Stimulated activated CD8-positive, alpha-beta memory T cell treated with anti-CD3 and anti-CD28 coated beads, Interleukin-2, amount 100 ng/mL, for 1 hour (primary cell): ENCODE measurements at places on chromosomes 5 and 9.

- DNase-seq = no peak
Observed at GRCh38 chr9:90287567-90288274, 354.9 kb downstream of the DIRAS2 start.

GRCh38 chr9:29322240-29322639 is 1749.0 kb upstream of the C9orf72 start:
- DNase-seq = no peak

DNA sequence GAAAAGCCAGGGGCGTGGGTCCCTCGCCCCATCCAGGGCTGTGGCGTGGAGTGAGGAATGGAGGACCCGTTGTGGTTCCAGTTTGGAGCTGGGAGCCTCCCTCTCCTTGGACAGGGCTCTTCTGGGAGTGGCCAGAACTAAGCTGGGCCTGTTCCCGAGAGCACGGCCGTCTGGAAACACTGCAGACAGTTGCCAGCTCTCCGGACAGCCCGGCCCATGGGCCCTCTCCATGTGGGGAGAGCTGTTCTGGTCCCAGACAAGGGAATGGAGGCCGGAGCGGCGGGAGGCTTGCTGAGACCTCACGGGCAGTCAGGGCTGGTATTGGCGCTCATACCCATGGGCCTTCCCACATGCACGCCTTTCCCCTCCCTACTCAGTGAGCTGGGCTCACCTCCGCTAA is 45.2 kb upstream of the FCN2 start:
- no peak for DNase-seq

GRCh38 chr5:57450991-57451876 is 31.4 kb downstream of the ACTBL2 start:
- DNase-seq = no peak

DNA sequence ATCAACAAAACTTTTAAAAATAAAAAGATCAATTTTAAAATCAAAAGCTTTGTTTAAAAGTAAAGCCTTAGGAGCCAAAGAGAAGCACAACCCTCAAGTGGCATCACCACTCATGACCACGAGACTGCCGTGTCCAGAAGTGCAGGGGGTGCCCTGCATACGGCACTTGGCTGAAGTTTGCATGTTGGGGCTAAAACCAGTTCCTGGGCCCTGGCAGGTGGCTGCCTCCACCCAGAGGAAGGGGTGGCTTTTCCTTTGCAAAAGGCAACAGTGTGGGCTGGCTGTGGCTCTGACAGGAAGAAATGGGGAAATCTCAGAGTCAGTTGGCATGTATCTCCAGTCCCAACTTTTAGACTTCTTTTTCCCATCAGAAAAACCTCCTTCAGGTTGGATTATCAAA is 15.3 kb downstream of the TRMO start:
- no peak for DNase-seq
